Smooth muscle cell of the pulmonary artery (primary cell): ENCODE measurements at places on chromosomes 1 and 21. TPM values are rescaled to one million over a fixed set of nuclear protein-coding genes. Genes with fewer than 3 reads are reported as not detected.

Gene PTPRC
- 0.03 and 0.39 TPM in 2 replicates for total RNA-seq

Gene GPR157
- 3.8 and 4.3 TPM in 2 replicates for total RNA-seq

Gene KDF1
- not detected in 2 replicates for total RNA-seq

Gene S100A9
- total RNA-seq: 0.56 TPM in 1 of 2 replicates, not detected in the other

Gene RBM15
- 28.2 and 29.8 TPM in 2 replicates for total RNA-seq

Gene BSND
- not detected in 2 replicates for total RNA-seq

Gene PAQR6
- 0.46 and 0.56 TPM in 2 replicates for total RNA-seq

Gene CD1B
- not detected in 2 replicates for total RNA-seq

Gene SH3BGR
- 5.3 and 6.0 TPM in 2 replicates for total RNA-seq

Gene SPTA1
- total RNA-seq: under 0.01 and 0.10 TPM in 2 replicates

Gene NBPF6
- 0.07 and 0.10 TPM in 2 replicates for total RNA-seq

Gene PRAMEF9
- not detected in 2 replicates for total RNA-seq

Gene LIN28A
- total RNA-seq: not detected in 2 replicates

Gene GBP4
- 0.52 and 0.66 TPM in 2 replicates for total RNA-seq

Gene SV2A
- 13.6 and 27.3 TPM in 2 replicates for total RNA-seq

Gene ZFP69
- total RNA-seq: 2.1 and 3.1 TPM in 2 replicates

Gene TSPEAR
- not detected in 2 replicates for total RNA-seq

Gene ANKRD34A
- 0.98 and 1.2 TPM in 2 replicates for total RNA-seq

Gene C1orf185
- total RNA-seq: not detected in 2 replicates

Gene ACTN2
- total RNA-seq: 0.53 and 1.0 TPM in 2 replicates

Gene SPSB1
- total RNA-seq: 21.6 and 33.2 TPM in 2 replicates

Gene ANGPTL7
- total RNA-seq: not detected in 2 replicates

Gene LAD1
- total RNA-seq: 0.07 TPM in 1 of 2 replicates, not detected in the other

Gene LAMTOR5
- total RNA-seq: 55.6 and 61.3 TPM in 2 replicates

Gene MAN1C1
- 5.8 and 13.4 TPM in 2 replicates for total RNA-seq

Gene PPP1R12B
- 19.4 and 21.9 TPM in 2 replicates for total RNA-seq

Gene POLR3GL
- total RNA-seq: 7.0 and 10.2 TPM in 2 replicates

Gene PGLYRP3
- total RNA-seq: not detected in 2 replicates

Gene SPATA45
- total RNA-seq: not detected in 2 replicates

Gene HES4
- total RNA-seq: 2.6 and 8.3 TPM in 2 replicates

Gene S100A1
- total RNA-seq: 0.13 TPM in 1 of 2 replicates, not detected in the other

Gene CYP4A22
- total RNA-seq: not detected in 2 replicates

Gene LHX8
- total RNA-seq: not detected in 2 replicates

Gene RIMKLA
- under 0.01 and 0.20 TPM in 2 replicates for total RNA-seq

Gene OR2T29
- not detected in 2 replicates for total RNA-seq

Gene ZSWIM5
- 0.99 and 2.0 TPM in 2 replicates for total RNA-seq

Gene C1orf21
- total RNA-seq: 15.4 and 17.9 TPM in 2 replicates

Gene PDE9A
- total RNA-seq: 1.2 TPM in 1 of 2 replicates, not detected in the other

Gene MATN1
- 0.20 TPM in 1 of 2 replicates, not detected in the other for total RNA-seq

Gene C1orf94
- total RNA-seq: 0.07 TPM in 1 of 2 replicates, not detected in the other

Gene RPS27
- total RNA-seq: 788 and 889 TPM in 2 replicates

Gene ATP1A1
- 221 and 245 TPM in 2 replicates for total RNA-seq

Gene CLDN17
- not detected in 2 replicates for total RNA-seq

Gene SLC5A3
- total RNA-seq: 38.0 and 51.0 TPM in 2 replicates

Gene LCE3E
- not detected in 2 replicates for total RNA-seq

Gene SLC6A17
- 0.33 and 0.79 TPM in 2 replicates for total RNA-seq

Gene TRIM58
- 0.07 and 0.13 TPM in 2 replicates for total RNA-seq

Gene SH2D1B
- not detected in 2 replicates for total RNA-seq

Gene CATSPERE
- total RNA-seq: 0.72 and 0.73 TPM in 2 replicates

Gene LMOD1
- total RNA-seq: 22.2 and 40.4 TPM in 2 replicates

Gene IRF6
- 2.7 and 4.1 TPM in 2 replicates for total RNA-seq

Gene EXTL1
- total RNA-seq: 0.20 and 0.33 TPM in 2 replicates

Gene NHLH1
- 0.07 TPM in 2 replicates for total RNA-seq
